ENCODE measurements at places on chromosomes 2 and 18. TPM values are rescaled to one million over a fixed set of nuclear protein-coding genes. Genes with fewer than 3 reads are reported as not detected.

The EFHD1 gene
- total RNA-seq = 0.17 TPM

DNA sequence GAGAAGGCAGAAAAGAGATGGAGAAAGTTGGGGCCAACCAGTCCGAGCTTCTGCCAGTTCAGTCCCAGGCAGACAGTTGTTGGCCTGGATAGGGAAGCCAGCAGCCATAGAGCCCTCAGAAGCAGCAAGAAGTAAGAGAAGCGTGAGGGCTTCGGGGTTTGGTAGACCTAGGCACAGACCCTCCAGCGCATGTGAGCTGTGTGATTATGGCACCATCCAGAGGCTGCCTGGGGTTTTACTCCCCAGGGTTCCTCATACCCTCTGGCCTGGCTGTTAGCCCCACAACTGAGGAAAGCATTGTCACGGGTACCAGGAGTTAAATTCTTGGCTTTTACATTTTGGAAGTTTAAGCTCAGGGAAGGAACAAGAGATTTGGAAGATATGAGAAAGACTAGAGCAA, 93.7 kb upstream of the RAB6C start:
- no peak for DNase-seq

- no peak for DNase-seq
These were observed 29.5 kb downstream of the COL5A2 start for GRCh38 chr2:189150033-189150432.

- DNase-seq = no peak
These were observed 97.9 kb upstream of the CYRIA start for GRCh38 chr2:16763493-16763899.

The CNDP1 gene
- total RNA-seq = not detected

GRCh38 chr2:15780912-15781574, 159.3 kb upstream of the MYCN start:
- DNase-seq = no peak

GRCh38 chr2:74458938-74459363, 713 bp downstream of the WBP1 start:
- no peak for DNase-seq

DNA sequence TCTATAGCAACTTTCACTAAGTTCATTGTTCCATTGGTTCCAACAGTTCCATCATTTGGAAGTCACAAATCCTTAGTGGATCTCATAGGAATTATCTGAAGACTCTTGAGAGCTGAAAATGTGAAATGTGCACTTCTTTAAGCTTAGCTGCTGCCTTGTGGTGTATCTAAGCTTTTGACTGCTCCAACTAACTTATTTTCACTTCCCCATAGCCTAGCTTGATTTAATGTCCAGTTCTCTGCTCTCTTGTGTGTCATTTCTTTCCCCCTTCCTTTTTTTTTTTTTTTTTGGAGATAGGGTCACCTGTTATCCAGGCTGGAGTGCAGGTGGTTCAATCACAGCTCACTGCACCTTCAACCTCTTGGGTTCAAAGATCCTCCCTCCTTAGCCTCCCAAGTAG, 34.9 kb upstream of the CD302 start:
- no peak for DNase-seq

The GCKR gene
- total RNA-seq = 15.2 TPM

The LIMS2 gene
- total RNA-seq = 1.0 TPM

The GEN1 gene
- total RNA-seq = 27.1 TPM

The IL1B gene
- total RNA-seq = not detected

DNA sequence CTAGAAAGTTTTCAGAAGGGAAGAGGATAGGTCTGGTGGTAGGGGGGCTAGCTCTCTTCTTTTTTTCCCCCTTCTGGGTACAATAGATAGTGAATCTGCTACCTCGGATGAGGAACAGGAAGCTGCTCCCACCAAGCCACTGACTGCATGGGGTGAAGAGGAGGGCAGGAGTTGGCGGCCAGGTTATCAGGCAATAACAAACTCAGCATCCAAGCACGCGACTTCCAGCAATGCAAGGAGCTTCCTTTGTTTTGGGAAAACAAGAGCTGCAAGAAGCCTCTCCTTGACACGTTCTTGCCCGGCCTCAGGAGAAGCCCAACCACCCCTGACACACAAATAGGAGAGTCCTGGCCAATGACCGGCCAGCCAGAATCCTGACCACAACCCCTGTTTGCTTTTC, 32.2 kb downstream of the NHEJ1 start:
- DNase-seq = no peak

- no peak for DNase-seq
These were observed 65.2 kb downstream of the GBX2 start for GRCh38 chr2:236102971-236103370.

- DNase-seq = no peak
These were observed 1045.2 kb upstream of the NRXN1 start for GRCh38 chr2:52077159-52077558.

- DNase-seq = peak; percentile 91
These were observed 10.6 kb upstream of the IHH start for GRCh38 chr2:219071131-219071816.

The GAL3ST2 gene
- total RNA-seq = 0.72 TPM

The UCN gene
- 0.36 TPM for total RNA-seq

DNA sequence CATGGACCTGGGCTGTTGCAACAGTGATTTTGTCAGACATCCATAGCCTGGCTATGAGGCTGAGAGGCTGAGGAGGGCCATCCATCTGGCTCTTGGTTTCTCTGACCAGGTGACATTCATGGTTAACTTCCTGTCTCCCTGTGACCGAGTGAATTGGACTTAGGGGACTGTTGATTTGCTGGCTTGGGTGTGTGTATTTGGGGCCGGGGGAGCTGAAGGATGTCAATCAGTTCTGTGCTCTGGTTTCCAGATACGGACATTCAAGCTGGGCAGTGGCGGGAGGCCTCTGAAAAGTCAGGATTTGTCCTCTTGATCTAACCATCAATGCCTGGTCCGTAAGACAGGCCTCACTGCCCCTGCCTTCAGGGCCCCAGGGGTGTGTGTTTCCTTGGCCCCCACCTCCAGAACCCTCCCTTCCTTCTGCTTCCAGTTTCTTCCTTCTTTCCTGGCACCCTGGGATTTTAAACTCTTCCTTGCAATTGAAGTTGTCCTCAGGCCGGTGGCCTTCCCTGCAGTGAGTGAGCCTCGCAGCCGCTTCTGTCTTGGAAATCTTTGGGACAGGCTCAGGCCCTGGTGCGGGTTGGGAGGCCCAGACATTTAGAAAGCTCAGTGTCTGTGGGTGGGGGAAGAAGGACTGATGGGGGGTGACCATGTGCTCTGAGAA, 54.7 kb upstream of the HAAO start:
- no peak for DNase-seq

DNA sequence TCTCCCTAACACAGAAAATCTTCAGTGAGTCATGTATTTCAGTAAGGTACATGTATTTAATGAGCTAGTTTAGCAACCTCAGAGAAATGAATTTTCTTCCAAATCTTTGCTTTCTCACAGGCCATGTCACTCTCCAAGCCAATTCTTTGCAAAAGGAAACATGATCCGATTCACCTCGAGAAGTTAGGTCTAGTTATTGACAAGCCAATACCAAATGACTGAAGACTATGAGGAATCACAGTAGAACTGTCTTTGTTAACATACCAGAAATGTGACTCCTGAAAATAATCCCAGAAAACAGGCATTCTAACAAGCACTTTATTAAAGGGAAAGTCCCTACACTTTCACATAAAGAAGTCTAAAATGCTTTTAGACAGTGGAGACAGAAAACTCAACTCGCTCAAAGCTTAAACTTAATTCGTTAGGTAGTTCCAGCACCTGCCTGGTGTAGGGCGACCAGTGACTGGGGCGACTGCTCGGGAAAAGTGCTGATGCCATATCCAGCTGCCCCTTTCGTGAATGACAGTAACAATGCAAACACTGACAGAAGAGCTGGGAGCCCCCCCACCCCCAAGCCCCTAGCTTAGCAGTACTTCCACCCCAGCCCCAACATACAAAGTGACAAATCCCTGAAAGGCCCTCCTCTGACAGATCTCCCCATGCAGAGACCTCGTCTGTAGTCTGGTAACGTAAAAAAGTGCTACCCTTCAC, 1.8 kb downstream of the MEMO1 start:
- DNase-seq = peak; percentile 32
